ENCODE measurements at places on chromosomes 7 and 10.

DNA sequence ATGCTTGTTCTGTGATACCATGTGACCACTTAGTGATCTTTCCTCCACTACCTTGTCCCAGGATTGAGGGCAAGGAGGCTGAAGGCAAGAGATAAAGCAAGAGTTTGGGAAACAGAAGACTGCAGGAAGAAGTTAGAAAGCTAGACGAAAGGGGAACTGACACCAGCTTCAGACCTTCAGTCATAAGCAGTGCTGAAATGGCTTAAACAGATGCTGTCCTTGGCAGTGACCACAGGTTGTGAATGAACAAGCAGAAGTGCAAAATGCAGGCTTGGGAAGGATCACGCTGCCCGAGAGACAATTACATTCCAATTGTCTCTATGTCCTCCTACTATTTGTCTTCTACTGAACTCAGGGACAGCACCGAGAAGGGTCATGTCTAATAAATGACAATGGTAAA lies 704.9 kb upstream of the AUTS2 start:
- no peak for DNase-seq

- DNase-seq: no peak
These were observed 113.0 kb downstream of the ADCY1 start for GRCh38 chr7:45687185-45687560.

DNA sequence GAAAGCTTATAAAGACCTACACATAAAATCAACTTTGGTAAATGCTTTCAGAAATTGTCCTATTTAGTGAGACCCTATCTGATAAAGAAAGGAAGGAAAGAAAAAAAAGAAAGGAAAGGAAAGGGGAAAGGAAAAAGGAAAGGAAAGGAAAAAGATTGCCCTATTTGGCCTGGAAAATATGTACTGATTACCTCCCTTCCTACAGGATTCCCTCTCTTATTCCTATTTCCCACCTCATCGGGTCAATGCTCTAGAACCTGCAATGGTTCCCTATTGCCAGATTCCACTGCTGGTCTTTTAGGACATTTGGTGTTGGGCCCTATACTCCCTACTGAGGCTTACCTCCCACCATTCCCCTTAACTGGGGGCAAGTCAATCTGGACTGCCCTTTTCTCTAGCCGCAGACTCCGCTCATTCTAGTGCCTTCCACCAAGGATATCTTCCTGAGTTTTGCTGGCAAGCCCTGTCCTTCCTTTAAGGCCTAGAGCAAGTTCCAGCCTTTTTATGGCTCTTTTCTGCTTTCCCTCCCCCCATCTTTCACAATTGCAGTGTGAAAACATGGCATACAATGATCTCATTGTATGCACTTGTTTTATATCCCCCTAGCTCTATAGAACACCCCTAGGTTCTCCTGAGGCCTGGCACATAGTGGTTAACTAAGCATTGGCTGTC lies 4.4 kb downstream of the DDIT4 start:
- peak; percentile 46 for DNase-seq

DNA sequence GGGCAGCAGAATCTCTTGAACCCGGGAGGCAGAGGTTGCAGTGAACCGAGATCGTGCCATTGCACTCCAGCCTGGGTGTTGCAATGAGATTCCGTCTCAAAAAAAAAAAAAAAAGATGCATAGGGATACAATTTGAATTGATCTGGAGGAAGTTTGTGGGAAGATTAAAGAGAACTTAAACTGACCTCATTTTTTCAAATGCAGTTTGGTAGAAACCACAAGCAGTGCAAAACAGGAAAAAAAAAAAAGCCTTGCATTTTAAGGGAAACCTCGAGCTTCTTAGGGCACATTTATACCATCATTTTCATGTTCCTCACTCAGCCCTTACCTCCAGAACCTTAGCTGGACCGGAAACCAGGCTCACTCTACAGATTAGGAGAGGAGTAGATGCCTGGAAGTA lies 2.8 kb downstream of the KCTD7 start:
- DNase-seq: no peak

DNA sequence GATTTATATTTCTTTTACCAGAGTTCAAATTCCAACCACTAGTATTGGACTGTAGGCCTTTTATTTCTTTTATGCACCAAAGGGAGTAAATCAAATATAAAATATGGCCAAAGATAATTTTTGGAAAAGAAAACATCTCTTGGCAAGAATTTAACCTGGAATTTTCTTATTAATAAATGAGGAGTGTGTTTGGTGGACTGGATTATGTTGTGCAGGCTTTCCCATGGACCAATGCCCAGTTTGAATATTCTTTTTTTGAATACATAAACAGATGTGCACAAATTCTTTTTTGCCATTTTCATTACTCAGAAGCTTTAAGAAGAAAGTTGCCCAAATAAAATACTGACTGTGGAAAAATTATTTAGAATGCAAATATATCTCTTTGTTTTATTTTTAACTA lies 22.1 kb upstream of the PRKG1 start:
- DNase-seq: no peak

DNA sequence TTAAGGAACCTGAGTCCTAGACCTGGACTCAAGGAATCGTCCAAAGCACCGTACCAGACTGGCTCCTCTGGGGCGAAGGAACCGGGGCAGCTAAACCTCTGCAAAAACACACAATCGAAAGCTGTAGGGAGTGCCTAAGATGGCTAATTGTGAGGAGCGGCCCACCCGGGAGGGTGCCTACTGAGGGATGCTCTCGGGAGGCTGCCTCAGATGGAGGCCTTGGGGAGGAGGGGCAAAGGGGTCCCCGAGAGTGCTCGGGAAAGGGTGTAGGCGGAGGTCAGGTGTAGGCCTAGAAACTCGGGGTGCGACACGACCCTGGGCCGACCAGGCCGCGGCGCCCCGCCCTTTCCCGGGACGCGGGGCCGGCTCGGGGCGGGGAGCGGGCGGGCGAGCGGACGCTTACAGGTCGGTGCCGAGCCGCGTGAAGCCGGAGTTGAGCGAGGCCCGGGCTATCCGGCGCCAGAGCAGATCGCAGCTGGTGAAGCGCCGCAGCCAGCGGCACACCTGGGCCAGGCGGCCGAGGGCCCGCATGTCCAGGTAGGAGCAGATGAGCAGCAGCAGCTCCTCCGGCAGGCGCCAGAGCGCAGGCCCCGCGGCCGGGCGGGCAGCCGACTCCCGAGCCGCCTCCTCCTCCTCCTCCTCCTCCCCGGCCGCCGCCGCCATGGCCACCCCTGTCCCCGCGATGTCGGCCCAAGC lies 844 bp downstream of the FBXW4 start:
- peak; percentile 65 for DNase-seq

- no peak for DNase-seq
These were observed 162.2 kb downstream of the AHR start for GRCh38 chr7:17460665-17461064.

- DNase-seq: no peak
These were observed 162.9 kb upstream of the NRP1 start for GRCh38 chr10:33497338-33497737.

DNA sequence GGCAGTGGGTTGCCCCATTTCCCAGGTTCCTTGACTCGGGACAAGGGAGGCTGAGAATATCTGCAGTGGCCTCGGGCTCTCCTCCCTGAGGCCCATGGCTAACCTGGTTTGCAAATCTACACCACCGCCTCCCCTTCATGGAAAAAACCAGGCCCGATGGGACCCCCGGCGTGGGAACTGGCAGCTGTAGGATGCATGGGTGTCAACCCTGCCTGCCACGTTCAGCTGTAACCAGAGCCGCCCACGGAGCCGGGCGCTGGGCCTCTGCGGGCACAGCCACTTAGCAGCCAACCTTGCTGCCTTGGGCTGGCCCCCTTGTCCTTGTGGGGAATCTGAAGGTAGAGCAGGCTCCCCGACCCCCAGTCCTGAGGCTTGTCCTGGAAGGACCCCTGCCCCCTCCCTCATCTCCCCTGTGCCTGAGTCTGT lies 1.6 kb downstream of the PWWP2B start:
- no peak for DNase-seq

- no peak for DNase-seq
These were observed 836.8 kb downstream of the SORCS1 start for GRCh38 chr10:106327747-106328146.

GRCh38 chr10:125484035-125484732 lies 198.8 kb downstream of the TEX36 start:
- DNase-seq: no peak

DNA sequence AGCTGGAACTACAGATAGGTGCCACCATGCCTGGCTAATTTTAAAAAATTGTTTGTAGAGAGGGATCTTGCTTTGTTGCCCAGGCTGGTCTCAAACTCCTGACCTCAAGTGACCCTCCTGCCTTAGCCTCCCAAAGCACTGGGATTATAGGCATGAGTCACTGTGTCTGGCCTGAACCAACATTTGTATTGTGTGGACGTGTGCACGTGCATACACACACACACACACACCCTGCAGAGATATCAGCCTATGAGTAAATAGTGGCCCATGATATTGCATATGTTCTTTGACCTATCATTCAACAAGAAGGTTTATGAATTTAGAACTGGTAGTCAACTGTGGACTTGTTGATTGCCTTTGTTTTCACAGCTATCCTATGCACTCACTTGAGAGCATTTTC lies 161.6 kb downstream of the BAMBI start:
- DNase-seq: no peak

DNA sequence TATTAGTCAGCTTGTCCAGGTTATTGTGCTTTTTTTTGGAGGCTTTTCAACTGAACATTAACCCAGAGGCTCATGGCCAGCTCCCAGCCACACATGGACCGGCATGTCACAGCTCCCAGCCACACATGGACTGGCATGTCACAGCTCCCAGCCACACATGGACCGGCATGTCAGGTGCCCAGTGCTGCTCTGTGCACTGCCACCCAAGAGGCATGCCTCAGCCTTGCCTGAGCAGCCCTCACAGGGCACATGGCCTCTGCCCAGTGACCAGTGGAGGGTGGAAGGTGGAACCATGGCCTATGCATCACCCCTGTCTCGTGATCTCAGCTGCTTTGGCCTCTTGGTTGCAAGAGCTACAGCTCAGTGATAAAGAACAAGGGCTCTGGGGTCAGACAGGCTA lies 119.8 kb downstream of the OAT start:
- no peak for DNase-seq

DNA sequence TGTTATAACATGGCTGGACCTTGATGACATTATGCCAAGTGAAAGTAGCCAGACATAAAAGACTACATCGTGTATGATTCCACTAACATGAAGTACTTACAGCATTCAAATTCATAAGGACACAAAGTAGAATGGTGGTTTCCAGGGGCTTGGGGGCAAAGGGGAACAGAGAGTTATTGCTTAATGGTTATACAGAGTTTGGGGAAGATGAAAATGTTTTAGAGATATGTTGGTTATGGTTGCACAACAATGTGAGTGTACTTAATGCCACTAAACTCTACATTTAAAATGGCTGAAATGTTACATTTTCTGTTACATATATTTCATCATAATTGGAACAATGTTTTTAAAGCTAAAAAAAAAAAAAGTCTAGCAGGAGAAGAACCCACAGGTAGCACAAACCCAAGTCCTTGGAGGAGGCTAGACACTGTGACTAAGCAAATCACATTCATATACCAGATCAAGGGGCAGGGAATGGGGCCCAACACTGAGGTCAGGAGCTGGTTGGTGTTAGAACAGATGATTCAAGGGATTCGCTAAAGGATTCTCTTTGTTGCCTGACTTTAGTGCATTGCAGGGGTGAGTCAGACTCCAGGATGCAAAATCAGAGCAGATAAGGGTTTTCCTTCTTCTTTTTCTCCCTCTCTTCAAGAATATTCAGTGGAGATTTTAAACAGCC lies 25.1 kb upstream of the AOAH start:
- no peak for DNase-seq

DNA sequence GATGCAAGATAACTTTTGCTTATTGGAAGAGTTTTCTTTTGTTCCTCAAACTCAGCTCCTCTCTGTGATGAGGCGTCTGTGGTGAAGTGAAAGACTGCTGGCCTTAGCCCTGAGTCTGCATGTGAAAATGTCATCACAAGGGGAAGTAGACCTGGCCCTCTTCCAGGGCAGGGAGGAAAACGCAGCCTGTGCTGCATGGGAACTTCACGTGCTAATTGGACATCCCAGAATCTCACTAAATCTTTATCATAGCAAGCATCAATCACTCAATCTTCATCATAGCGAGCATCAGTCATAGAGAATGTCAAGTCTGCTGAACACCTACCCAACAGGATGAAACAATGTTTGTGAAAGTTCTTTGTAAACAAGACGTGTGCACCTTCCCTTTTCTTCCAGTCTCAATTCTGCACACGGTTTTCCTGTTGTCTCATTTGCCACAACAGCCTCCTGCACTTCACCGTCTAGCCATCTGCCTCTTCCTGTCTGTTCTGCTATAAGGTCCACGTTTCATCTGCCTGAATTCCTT lies 314.6 kb downstream of the FRMD4A start:
- no peak for DNase-seq

GRCh38 chr10:18406136-18406535 lies 245.3 kb downstream of the NSUN6 start:
- no peak for DNase-seq

DNA sequence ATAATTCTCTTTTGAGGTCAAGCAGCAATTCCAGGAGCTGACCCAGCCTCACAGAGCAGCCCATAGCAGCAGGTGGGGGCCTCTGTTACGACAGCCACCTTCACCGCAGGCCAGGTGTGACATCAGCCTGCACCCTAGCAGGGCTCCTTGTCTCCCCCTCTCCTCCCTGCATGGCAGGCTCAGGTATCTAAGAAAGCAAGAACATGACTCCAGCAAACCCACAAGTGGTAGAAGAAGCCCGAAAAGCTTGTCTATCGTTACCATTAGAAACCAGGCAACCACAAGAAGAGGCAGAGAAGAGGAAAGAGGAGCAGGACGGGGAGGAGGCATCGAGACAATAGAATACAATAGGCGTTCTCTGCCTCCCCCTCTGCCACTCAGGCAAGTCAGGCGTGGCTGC lies 104.0 kb upstream of the PRR15 start:
- DNase-seq: no peak

DNA sequence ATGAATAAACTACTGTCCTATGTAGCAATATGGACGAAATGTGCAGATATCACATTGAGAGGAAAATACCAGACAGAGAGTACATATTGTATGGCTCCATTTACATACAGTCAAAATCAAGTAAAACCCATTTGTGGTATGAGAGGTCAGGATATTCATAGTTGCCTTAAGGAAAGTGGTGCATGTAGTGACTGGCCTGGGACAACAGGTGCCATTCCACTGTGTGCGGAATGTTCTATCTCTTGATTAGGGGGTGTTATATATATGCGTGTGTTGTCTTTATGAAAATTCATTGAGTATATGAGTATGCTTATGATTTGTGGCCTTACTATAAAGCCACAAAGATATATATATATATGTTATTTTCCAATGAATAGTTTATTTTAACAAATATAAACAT lies 964.0 kb downstream of the SORCS3 start:
- DNase-seq: no peak

DNA sequence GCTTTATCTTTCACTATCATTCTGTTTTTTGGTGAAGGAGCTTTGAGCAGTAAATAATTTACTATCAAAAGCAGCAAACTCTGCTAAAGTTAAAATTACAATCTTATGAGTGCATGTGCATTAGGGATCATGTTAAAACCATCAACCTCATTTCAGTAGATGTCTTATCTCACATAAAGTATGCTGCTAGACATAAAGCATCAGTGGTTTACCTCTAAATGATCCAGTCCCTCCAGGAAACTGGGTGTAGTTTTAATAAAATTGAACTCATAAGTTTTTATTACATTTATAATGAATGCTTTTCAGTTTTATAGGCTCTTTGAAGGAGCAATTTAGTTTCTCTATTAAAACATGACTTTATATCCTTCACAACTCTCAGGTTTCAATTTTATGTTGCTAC lies 108.7 kb downstream of the LRRN3 start:
- DNase-seq: peak; percentile 74

Data from HT-29 (cell line).